Stimulated activated CD8-positive, alpha-beta memory T cell treated with anti-CD3 and anti-CD28 coated beads, Interleukin-4, amount 100 ng/mL, for 4 hours (primary cell): ENCODE measurements at places on chromosomes 5 and 9.

DNA sequence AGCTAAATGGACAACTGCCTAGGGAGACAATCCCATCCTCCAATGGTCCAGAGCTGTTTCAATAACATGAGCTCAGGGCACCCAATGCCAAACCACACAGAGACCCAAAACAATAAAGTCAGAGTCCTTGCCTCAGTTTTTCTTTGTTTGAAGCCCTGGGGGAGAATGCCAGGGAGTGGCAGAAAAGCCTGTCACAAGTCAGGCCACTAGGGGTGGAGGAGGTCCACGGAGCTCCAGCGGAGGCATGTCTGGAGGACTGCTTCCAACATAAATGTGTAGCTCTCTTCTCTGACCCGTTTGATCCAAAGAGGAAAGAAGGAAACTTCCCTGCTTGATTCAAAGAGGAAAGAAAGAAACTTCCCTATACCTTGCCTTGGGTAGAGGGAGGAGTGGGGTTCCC lies 175.3 kb downstream of the HSPA4 start:
- DNase-seq: no peak

DNA sequence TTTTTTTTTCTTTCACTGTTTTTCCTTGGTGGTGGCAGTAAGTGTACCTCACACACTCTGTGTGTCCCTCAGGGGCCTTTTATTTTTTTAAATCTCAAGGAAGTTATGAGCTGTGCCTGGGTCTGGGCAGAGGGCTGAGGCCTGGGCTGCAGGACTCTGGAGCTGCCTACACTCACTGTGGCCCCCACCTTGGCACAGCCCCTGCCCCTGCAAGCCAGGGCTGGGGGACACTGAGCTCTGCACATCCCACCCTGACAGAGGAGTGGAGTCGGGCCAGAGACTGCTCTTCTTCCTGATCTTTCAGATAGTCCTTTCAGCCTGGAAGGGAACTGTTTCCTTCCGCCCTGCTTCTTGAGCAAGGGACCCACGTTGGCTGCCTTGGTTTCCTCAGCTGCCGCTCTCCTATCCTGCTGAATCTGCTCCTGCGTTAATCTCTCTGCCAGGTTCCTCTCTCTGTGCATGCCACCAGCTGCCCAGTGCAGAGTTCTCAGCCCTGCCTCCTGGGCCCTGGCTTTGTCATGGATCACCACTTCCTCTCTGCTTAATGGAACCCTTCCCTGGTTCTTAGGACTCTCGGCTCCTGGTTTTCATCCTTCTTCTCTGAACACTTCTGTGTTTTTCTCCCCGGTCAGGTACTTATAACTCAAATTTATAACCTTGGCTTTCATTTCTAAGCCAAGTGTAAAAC lies 502.3 kb downstream of the DIRAS2 start:
- no peak for DNase-seq

DNA sequence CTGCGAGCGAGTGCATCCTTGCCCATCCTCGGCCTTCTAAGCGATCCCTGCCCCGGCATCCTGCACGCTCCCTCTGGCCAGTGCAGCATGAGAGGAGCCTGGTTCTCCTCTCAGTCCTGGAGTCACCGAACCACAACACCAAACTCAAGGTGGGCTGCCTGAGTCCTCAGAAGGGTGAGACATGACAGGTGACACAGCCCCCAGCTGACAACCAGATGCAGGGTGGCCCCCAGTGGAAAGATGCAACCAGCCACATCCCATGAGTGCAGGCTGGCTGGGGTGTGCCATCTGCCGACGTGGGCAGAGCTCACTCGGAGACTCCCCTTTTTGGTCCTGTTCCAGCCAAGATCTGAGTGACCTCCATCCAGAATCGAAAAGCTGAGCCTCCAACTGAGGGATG lies 58.4 kb downstream of the COL23A1 start:
- no peak for DNase-seq

DNA sequence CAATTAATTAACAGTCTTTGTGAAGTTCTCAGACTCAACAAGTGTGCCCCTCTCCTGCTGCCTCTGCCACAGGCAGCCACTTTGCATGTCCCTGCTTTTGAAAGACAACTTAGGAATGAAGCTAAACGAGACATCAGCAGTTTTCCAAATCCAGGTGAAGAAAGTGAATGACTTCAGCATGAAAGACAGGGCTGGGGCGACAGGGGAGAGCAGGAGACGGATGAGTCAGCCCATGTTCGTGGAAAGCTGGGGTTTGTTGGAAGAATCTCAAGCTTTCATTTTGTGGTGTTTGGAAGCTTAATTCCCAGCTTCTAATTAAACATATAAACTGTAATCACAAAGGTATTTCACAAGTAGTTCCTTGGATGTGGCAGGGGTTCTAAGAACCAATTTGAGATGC lies 207.8 kb upstream of the MAP3K1 start:
- no peak for DNase-seq

DNA sequence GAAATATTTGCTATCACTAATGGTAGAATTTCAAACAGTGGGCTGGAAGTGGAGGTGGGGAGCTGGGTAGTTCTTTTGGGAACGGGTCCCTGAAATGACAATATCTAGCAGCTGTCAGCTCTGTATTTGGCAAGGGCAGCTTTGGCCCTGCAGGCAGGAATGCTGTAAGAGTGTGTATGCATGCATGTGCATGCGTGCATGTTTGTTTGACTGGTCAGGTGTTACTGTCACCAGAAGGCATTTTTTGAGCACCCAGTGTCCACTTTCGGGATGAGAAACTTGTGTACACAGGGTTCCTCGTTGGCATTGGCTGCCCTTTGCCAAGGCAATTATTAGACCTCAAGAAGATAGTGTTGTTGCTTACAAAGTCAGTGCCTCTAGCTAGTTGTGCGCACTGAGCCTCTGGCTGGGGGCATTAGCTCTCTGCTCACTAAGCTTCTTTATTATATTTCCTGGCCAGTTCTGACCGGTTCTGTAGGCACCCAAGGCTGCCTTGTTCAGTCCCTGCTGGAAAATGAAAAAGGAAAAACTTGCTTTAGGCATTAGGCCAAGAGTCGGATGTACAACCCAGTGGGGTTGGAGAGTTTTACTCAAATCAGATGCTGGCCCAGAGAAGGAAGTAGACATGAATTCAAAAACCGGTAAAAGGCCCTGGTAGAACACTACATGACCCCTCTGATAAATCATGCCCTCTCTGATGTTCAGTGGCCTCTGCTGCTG lies 2.0 kb downstream of the CYFIP2 start:
- DNase-seq: no peak

DNA sequence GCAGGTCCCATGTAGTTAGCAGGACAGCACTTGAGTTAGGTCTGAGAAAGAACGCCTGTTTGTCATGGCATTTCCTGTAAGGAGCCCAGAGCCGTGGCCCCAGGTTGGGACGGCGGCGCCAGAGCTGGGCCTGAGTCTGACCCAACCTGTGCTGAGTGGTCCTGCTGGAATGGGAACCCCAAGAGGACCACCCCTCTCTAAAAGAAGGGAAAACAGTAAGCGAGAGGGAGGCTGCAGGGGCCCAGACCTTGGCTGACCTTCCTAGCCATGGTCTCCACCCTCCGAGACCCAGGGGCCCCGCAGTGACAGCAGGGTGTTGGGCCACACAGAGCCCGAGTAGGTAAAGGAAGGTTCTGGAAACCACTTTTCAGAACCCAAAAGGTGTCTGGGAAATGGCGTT lies 1.8 kb upstream of the LRRC14B start:
- no peak for DNase-seq

DNA sequence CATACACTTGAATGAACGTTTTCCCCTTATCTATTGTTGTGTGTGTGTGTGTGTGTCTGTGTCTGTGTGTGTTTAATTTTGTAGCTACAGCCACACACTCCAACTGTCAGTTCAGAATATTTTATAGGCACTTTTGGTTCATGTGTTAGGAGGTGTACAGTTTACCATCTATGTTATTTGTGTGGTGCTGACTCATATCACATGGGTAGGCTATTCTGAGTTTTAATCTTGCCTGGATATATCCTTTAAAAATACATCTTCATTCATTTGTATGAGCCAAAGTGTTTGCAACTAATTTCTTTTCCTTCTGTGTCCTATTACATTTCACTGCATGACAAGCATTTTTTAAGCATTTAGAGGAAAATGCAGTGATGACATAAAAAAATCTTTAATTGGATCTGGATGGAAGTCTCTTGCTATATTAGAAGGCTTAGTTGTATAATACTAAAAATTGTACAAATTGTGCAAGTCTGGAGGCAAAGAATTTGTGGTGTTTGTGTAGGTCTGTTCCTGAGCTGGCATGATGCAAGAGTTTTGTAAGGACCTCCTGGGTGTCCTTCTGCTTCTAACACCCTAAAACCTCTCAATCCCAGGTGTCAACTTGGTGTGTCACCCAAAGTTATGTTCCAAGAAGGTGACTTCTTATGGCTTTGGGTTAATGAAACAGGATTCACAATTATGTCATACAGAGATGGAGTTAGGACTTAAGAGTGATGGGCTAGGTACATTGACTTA lies 52.4 kb upstream of the HMHB1 start:
- DNase-seq: no peak

DNA sequence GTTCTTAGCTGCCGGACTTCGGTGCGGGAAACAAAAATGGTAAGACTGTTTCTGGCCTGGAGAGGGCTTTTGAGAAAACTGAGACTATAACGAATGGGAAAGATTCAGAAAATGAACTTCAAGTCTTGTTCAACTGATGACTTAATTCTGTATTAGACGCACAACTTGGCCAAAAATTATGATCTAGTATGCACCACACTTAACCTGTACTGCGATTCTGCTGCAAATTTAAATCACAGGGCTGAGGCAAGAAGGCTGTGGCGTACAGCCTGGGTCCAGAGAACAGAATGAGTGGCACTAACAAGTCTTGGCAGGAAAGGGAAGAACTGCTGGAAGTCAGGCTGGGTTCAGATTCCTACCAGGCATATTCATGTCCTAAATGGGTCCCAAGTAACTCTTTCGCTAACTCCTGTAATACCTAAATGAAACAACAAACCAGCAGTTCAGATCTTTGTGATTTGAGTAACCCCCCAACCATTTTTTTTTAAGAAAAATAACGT lies 781 bp upstream of the COL23A1 start:
- no peak for DNase-seq

DNA sequence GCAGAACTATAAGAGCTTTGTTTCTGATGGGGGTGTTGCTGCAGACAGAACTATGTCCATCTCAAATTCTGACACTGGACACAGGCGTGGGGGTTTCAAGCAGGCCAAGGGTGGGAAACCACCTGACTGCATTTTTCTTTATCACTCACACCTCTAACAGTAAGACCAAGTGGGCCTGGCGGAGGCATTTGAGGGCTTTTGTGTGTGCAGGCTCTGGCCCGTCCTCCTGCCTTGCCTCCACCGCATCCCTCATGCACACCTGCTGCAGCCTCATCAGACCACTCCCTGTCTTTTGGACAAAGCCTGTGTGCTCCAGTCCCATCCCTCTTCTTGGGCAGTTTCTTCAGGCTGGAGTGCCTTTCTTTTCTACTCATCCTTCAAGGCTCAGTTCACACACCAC lies 7.9 kb downstream of the OR13J1 start:
- no peak for DNase-seq

- no peak for DNase-seq
Measured at GRCh38 chr9:136944212-136944518, 373 bp downstream of the FBXW5 start.

- no peak for DNase-seq
Measured at GRCh38 chr9:136720251-136720897, 8.0 kb downstream of the DIPK1B start.

DNA sequence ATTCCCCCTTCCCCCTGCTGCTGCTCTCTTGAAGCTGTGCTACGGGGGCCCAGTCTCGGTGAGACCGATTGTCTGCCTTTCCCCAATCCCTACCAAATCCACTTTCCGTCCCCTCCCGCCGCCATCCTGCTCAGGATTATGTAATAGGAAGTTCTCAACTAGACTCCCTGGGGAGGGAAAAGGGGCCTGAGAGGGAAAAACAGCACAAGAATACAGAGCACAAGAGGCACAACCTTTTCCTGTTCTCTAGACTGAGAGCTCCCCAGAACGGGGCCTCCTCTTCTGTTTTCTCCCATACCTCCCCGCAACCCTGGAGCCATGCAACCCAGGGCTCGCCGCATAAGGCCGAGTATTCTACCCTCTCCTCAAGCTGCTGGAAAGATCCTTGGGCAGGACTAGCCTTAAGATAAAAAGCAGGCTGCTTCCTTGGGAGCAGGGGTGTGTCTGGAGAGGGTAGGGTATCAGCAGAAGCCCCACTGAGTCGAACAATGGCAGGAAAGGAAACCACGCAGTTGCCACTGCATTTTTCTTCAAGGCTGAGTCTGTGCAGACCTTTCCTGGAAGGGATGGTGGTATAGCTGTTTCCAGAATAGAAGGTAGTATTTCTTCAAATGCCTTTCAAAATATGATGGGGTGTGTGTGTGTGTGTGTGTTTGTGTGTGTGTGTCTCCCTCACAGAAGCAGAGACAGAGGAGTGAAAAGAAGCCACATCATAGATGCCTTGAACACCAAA lies 12.9 kb downstream of the MYORG start:
- no peak for DNase-seq

DNA sequence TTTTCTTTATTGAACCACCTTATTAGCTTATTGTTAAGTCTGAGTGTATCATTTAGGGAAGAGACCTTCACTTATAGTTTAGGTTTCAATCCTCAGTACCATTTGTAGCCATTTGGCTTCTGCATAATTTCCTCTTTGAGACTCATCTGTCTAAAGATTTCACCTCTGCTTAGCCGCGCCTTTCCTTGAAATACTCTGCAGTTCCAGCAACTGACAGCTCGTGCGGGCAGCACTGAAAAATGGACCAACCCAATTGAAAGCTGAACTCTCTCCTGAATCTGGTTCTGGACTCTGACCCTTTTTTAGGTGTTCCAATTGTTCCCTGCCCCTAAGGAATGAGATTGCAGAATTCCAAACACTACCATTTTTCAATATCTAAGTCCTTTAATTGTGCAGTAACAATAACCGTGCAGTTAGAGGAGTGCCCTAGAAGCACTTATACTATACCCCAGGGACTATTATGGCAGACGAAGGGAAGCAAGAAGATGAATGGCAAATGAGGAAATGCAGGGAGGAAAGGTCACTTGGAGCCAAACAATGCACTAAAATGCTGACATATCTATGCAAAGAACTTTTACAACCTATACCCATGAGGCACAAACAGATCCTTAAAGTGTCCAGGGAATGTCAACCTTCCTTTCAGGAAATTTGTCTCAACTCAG lies 50.1 kb upstream of the PDE4D start:
- no peak for DNase-seq

- DNase-seq: no peak
Measured at GRCh38 chr9:125343518-125344275, 82.1 kb downstream of the GAPVD1 start.

GRCh38 chr9:72897069-72897649 lies 55.7 kb downstream of the ALDH1A1 start:
- DNase-seq: no peak

DNA sequence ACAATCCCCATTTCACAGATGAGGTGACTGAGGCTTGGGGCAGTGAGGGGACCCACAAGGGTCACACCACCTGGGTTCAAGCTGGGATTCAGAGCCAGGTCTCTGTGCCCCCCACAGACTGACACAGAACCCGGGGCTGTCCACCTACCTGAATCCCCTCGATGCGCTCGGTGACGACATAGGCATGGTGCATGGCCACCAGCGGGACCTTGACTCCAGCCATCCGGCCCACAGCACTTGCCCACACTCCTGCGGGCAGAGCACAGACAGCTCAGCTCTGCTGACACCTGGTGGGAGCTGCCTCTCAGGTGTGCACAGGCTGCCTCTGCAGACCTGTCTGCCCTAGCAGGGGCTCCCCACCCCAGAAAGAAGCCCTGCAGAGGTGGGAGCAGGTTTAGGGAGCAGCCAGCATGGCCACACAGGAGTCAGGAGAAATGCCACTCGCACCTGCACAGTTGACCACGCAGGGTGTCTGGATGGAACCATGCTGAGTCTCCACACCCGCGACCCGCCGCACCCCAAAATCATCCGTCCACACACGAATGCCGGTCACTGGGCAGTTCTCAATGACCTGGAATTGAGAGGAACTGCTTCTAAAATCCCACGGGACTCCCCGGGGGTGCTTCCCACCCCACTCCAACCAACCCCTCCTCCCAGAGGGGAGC lies 8.4 kb downstream of the SARDH start:
- DNase-seq: no peak
